IMR-90 (cell line): ENCODE measurements at places on chromosomes 5 and 9.
A peak's percentile ranks its signal among the peaks of the same experiment; 100 is the strongest.

DNA sequence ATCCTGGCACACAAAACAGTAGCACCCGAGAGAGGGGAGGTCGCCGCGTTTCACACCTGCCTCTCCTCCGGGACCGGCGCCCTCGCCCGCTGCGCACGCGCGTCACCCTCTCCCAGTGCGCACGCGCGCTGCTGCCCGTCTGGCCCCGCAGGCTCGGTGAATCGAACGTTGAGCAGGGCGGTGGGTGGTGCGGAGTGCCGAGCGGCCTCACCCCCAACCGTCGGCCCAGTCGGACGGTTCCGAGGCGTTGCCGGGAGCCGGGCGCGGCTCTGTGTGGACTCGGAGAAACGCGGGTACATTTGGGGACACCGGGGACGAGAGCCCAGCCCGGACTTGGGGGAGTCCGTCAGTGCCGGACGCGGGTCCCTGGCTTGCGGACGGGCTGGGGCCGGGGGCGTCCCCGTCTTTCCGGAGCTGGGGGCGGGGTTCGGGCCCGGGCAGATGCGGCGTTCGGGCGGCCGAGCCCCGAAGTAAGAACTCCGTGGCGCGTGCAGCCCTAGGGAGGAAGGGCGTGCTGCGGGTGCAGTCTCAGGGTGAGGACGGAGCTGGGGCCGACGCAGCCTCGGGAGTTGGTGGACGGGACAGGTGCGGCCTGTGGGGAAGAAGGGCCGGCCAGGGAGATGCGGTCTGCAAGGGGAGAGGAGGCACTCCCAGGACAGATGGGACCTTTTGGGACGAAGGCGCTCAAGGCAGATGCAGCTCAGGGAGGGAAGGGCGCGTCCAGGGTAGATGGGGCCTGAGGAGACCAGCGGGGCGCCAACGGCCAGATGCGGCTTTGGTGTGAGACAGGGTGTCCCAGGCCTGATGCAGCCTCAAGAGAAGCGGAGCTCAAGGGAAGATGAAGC lies at the start of gene POMT1:
Gene POMT1, plus strand, starts transcription at position 138 of the 845 bp plus-strand sequence. CDS start 1,301 bp downstream, outside the sequence.
- DNase-seq, result peak; percentile 73

DNA sequence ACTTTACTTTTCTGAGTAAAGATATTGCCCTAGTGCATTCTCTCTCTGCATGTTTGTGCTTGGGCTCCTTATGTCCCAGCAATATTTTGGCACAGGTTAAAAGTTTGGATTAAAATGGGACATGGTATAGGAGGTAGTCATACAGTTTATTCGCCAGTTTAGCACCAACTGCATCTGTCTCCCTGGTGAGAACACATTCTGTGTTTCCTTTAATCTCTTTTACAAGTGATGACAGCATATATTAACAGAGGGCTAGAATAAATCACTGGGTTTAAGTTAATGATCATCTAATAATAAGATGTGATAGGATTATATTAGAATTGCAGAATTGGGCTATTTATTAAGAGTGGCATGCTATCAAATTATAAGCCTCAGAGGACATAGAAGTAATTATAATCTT lies 550.1 kb downstream of the LRRC70 start:
- DNase-seq, result no peak

DNA sequence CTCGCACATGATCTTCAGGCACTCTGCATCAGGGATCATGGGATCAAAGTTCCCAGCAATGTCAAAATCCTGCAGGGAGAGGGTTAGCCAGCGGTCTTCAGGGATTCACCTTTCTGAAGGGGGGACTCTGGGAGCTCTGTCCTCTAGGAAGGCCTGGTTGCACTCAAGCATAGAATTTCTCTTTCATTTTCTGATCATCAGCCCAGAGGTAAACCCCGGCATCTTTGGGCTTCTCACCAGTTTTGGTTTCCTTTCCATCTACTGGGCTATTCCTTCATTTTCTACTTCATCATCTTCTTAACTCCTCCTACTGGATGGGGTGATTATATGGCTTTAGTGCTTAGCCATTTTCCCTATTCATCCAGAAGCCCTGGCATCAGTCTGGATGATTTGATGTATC lies 4.6 kb upstream of the DND1 start:
- DNase-seq, result no peak

DNA sequence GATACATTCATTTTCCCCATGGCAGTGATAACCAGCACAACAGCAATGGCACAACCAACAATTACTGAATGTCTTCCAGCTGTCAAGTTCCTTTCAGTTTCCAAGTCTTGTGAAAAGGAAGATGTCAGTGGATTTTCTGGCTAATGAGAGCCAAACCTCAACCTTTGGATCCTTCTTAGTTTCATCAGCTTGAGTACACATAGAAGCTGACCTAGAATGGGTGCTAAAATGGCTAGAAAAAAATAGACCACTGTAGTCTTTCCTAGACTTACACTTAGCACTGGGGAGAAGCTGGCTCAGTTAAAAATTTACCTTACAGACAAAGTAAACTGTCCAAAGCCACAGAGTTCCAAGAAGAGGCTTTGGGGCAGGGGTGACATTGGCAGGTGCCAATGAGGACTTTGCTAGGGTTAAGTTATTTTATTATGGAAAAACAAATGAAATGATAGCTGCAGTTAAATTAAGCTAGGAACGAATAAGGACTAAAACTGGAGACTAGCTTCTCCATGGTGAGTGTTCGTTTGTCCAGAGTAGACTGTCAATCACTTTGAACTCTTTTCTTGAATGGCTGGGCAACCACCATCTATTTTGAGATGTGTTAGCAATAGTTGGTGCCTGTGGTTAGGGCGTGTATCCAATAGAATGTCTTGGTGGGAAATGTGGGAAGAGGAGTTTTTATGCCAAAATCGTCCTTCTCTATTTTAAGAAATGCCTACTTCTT lies 25.9 kb upstream of the TXN start:
- no peak for DNase-seq

GRCh38 chr9:126677188-126678084 lies 63.7 kb downstream of the LMX1B start:
- no peak for DNase-seq

DNA sequence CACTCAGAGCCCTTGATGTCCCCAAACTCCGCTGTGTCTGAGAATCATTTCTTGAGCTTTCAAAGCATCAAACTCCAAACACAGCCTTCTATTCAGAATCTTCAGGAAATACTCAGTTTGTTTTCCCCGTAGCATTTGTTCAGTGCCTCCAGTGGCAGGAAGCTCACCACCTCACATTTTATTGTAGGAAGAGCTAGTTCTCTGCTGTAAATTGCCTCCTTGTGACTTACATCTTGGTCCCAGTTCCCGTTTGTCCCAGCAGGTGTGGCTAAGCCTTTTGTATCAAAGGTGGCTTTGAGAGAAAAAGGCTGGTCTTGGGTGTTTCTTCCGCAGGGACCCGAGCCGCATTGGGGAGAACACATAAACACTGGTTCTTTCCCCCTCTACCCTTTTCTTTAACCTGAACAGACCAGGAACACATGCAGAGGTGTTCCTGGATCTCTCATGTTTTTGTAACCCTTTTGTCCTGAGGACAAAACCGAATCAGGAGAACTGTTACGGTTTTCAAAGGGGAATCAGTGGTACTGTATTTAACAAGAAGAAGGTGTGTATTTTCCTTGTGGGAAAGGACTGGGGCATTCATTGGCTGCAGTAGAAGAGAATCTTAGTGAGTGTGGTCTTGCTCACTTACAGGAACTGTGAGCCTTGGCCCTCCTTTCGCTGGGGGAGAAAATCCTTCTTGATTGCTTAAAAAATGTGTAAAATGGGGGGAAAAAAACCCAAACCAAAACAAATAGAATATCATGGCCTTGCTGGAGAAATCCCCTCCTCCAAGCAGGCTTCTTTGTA lies 1.9 kb downstream of the OSMR start:
- DNase-seq, result peak; percentile 32

GRCh38 chr9:133614678-133615077 lies 5.5 kb upstream of the FAM163B start:
- no peak for DNase-seq

- DNase-seq, result peak; percentile 52
Measured at GRCh38 chr5:61228691-61229280, 66.5 kb upstream of the SMIM15 start.

DNA sequence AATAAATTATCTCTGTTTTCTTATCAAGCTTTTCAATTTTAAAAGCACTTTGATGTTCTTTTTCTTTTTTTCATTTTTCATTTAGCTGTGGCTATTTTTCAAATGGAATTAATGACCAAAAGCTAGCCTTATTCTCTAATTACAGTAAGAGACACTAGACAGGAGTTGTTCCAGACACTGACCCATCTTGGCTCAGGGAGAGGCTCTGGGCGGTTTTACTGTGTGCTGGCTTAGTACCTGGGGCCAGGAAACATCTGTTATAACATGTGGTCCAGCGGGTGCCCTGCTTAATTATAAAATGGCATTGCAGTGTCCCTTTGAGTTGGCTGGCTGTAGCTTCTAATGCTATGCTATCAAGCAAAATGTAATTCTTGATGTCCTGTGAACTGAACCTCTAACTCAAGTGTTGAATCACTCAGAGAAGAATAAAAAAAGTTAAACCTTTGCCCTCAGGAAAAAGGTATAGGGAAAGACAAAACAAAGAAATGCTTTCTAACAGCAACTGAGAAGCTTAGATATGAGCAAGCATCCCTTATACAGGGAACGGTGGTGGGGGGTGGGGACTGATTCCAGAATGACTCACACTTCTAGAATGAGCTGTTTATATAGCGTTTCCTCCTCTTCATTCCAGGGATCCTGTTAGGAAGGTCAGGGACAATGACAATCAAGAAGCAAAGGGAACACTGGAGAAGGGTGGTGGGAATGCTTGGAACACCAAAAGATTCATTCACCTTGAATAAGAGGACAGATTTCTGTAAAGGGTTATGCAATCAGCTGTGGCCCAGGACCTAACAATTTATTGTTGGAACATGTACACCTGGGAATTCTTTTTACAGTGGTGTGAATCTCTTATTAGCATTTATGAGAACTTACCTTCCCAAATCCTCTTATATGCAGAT lies 58.7 kb upstream of the NFIB start:
- peak; percentile 69 for DNase-seq

DNA sequence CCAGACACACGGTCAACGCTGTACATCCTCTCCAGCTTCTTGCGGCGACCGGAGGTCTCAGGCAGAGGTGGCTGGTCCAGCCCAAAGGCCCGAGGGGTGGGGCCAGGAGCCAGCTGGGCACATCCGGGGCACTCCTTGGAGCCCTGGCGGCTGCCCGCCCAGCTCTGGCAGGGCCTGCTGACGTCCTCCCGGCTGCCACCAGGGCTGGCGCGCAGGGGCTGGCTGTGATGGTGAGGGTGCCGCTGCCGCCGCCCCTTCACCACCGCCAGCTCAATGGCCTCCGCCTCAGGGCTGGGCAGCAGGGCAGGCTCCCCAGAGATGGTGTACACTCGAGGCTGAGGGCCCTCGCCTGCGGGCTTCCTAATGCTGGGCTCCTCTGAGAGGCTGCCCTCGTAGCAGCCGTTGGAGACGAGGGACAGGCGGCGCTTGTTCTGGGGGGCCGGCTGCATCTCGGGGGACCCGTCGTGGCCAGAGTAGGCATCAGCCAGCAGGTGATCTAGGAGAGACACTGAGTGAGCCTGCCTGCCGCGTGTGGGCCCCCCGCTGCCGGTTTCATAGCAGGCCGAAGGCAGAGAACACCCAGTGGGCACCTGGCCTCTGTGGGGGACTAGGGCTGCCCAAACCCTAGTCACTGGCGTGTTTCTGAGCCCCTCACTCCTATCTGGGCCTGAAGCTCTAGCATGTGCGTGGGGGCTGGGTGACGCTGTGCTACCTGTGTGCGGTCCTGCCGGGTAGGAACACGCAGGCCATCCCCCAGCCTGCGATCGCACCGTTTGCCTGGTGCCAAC lies 1.5 kb downstream of the NSMF start:
- DNase-seq, result no peak

- DNase-seq, result no peak
Measured at GRCh38 chr9:118059484-118060278, 355.5 kb downstream of the TLR4 start.

- DNase-seq, result peak; percentile 61
Measured at GRCh38 chr5:143527808-143528207, 124.3 kb upstream of the NR3C1 start.

DNA sequence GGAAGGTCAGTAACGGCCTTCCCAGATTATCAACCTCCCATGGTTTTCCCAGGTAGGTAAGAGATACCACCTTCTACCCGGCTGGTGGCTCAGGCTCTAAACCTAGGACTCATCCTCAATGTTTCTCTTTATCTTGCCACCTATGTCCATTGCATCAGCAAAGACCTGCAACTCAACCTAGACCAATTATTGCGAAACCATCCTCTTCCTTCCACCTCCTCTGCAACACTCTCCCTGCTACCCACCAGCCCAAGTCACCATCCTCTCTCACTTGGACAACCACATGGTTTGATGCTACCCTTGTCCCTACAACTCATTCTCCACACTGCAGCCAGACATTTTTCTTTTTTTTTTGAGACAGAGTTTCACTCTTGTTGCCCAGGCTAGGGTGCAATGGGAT lies 65.4 kb upstream of the GDNF start:
- DNase-seq, result no peak

DNA sequence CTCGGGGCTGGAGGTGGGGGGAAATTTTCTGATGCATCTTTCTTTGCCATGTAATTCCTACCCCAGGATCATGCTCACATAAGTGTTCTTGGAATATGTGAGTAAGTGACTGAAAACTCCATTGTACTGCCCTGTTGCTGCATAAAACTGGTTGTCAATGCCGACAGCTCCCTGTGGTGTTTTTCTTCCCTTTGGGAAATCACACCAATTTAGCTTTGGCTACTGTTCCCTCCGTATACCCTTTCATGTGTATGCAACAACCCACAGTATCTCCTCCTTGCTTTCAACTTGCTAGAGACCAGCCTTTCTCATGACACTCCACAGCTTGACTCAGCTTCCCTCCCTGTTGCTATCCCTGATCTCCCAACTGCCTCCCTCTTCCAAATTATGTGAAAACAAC lies 240.6 kb downstream of the TRIM32 start:
- DNase-seq, result no peak

GRCh38 chr9:123868002-123868401 lies 61.9 kb downstream of the DENND1A start:
- DNase-seq, result peak; percentile 6

GRCh38 chr9:117815315-117815714 lies 111.1 kb downstream of the TLR4 start:
- no peak for DNase-seq

DNA sequence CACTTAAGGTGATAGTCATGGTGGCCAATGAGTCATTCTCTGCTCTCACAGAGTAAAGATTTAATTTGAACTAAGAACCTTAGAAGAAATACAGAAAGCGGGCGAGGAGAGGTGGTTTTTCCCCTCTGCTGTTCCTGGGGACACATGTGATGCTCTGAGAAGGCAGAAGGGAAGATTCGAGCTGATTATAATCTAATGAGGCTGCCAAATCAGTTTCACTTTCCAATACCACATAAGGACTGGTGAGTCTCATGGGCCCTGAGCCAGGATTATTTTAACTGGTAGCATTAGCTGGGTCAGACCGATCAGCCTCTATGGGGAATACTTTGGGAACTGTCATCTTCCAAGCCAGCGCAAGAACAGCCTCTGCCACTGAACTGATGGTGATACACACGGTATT lies 116.5 kb downstream of the SLC1A3 start:
- DNase-seq, result peak; percentile 10
